ENCODE measurements at places on chromosomes 12 and 14.

DNA sequence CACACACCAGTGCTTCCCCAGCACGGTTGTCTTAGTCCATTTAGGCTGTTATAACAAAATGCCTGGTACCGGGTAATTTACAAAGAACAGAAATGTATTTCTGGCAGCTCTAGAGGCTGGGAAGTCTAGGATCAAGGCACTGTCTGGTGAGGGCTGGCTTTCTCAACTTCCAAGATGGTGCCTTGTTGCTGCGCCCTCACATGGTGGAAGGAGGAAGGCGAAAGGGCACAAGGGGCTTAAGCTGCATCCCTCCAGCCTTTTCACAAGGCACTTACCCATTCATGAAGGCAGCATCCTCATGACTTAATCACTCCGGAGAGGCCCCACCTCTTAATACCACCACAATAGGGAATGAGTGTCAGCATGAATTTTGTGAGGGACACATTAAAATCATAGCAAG, 155.5 kb downstream of the SLC15A5 start:
- DNase-seq = no peak

DNA sequence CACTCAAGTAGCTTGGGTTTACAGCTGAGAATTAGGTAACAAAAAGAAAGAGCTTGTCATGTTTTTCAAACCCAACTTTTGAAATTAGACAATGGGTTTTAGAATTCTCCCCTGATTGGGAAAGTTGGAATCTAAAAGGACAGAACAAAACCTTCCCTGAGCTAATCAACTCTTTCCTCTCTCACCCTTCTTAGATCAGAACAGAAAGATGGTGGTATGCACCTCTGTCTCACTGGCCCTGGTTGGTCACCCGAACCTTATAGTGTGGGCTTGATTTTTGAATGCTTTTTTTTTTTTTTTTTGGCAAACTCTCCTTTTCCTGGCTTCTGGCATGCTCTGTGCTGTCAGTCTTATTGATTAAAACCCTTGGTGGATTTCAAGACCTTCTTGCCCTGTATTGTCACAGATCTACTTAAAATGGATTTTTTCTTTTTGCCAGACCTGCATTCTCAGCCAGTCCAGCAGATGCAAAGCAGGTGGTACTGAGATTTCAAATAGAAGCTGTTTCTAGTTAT, 251.1 kb upstream of the RMST start:
- no peak for DNase-seq

GRCh38 chr12:47417121-47417520, 288.7 kb downstream of the RPAP3 start:
- DNase-seq = no peak

DNA sequence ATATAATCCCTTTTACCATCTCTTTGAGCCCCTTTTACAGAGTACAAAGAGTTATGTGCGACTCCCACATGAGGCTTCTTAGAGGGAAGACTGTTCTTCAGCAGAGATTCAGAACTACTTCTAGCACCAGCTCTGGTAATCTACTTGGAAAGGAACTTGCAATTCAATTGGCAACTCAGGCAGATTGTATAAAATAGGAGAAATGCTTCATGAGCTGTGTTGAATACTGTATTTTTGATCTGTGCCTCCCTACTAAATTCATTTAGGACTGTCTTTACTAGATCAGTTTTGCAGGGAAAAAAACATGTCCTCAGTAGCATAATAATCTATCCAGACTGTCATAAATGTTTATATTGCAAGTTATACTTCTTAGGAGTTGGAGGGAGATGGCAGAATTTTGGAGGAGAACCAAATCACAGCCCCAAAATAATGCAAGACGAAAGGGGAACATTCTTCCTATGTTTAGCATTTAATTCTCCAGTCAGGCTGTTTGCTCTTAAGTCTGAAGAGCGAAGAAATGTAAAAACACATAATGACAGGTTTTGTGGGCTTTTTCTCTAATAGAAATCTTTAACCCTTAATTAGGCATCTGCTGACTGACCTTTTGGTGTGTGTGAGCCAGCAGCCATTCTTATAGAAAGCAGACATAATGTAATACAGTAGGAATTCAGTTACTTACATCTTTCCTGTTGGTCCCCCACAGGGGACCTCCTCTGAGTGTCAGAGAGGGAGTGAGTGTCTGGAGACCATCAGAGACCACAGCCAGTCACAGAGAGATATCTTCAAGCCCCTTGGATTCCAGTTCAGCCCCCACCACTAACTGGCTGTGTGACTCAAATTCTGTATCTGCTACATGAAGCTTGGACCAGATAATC, 3.9 kb downstream of the ANO4 start:
- no peak for DNase-seq

DNA sequence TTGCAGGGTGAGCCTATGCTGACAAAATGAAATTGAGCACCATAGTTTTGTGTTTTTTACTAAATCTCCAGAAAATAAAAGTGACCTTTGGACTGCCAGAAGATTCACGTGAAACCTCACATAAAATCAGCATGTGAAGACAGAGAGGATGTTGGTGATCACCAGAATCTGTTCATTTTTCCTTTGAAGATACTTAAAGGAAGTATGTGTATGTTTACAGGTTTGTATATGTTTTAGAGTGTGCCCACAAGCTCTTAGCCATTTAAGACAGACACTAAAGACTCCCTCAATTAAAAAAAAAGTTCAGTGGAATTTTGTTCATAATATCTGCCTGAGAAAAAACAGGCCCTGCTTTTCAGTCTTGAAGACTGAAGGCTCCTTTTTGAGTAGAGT, 25.9 kb downstream of the DDX47 start:
- no peak for DNase-seq

GRCh38 chr14:71011479-71011878, 104.2 kb downstream of the PCNX1 start:
- no peak for DNase-seq

DNA sequence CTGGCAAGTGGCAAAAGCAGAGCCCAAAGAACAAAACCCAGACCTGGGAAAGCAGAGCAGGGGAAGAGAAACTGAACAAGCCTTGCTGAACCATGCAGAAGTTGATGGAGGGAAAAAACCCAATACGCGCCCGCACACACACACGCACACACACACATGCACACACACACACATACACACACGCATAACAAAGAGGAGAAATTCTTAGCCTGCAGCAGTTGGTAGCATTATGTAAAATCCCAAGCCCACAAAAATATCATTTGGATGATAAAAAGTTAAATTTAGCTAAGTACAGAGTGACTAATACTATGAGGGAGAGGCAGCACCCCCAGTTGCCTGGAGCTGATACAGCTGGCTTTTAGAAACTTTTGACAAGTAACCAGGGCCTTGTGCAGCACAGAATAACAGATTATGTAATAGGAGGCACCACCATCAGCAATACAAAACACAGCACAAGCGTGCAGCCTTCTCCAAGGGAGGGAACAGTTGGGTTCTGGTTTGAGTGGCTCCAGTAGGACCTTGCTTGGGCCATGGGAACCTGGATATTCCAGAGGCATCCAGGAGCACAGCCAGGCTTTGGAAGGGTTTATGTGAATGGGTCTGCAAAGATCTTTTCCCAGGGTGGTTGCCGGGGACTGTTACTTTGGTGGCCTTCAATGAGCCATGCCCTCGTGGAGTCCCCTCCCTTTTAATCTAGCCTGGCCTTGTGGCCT, 35.3 kb downstream of the PITPNM2 start:
- DNase-seq = no peak

DNA sequence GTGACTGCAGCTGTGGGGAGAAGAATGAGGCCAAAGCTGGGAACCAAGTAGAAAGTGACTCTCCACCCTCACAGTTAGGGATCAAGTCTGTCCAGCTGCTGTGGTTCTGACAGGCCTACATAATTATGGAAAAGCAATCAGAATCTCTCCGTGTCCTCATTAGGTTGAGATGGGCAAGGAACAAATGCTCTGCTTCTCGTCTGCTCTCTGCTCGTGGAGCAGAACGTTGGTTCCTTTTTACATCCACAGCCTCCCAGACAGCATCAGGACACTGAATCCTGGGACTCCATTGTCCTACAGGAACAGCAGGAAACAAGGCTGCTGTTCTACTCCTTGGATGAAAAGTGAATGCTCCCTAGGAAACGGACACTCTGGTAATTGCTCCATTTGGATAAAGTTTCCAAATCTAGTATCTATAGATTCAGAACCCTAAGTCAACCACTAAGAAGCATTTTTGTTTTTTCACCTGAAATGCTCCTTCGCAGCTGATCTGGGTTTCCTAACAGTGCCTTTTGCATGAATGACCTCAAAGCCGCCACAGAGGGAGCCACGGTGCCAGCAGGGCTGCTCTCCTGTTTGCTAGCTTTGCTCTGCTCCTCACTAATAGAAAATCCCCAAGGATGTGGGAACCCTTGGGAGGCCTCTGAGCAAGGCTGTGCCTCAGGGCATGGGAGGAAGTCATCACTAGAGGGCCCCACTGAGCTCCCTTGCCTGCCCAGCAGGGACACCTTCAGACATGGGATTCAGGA, 102.0 kb downstream of the EGLN3 start:
- no peak for DNase-seq

DNA sequence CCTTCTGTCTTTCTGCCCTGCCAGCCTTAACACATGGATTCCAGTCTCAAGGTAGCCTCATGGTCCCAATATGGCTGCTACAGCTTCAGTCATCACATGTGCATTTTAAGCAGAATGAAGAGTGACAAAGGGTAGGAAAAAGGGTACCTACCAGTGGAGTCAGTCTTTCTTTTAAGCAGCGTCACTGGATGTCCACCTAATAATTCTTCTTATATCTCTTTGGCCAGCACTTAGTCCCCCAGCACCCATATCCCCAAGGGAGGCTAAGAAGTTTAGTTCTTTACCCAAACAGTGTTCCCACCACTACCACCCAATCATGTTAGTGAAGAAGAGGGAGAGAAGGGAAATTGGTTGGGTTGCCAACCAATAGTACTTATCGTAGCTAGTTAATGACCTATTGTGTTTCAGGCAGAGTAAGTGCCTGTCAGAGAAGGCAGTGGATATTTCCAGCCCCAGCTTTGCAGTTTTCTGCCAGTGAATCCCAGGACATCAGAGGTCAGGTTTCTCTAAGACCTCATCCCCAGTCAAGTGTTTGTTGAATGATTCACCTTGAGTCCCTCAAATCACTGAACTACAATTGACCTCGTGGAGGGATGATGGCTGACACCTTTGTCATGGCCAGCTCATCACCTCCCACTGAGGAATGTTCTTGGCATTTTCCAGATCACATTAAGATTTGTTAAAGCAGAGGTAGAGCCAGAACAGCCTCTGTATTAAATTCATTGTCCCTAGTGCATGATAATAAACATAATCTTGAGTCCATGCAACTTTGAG, 250.9 kb upstream of the CRY1 start:
- DNase-seq = no peak

DNA sequence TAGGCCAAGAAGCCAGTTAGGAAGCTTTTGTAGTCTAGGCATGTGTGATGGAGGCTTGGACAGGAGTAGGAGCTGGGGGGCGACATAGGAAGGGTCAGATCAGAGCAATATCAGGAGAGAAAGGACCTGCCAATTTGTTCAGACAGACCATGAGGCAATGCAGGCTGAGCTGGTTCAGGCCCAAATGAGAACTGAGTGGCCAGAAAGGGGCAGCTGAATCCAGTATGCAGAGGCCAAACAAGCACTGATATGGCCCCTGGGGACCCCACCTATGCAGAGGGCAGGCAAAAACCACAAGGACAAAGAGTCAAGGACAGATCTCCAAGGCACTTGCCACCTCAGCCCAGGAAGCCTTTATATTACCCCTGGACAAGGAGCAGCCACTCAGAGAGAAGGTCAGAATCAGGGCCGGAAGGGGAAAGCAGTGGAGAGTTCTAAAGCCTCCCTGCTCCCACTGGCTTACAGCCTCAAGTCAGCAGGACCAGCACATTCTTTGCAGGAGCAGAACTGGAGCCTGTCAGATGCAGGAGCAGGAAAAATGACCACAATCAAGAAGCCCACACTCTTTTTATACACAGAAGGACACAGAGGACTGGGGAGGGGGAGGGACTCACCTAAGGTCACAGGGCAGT, 37.2 kb downstream of the CLMN start:
- DNase-seq = no peak

DNA sequence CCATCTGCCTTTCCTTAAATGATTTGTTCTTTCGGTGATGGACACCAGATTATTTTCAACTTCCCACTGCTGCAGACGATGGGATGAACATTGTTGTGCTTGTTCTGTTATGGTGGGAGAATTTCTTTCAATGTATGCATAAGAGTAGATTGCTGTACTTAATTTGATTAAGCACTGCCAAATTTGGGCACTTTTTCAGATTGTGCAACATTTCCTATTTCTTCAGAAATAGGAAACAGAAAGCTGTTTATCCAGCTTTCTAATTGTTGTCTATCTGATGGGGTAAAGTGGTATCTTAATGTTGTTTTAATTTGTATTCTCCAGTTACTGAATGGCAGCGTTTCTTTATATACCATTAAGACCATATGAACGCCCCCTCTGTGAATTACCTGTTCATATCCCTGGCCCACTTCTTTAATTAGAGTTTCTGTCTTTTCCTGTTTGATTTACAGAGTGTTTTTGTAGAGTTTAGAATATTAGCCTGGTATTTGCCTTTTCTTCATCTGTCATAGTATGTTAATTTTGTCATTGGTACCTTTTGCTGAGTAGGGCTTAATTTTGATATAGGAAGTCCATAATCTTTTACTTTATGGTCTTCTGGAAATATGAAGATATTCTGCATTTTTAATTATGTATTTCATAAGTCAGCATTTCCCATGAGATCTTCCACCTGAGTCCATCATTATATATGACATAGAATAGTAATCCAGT, 59.6 kb downstream of the DIP2B start:
- DNase-seq = no peak

GRCh38 chr14:97120611-97121031, 323.4 kb downstream of the VRK1 start:
- peak; percentile 23 for DNase-seq

DNA sequence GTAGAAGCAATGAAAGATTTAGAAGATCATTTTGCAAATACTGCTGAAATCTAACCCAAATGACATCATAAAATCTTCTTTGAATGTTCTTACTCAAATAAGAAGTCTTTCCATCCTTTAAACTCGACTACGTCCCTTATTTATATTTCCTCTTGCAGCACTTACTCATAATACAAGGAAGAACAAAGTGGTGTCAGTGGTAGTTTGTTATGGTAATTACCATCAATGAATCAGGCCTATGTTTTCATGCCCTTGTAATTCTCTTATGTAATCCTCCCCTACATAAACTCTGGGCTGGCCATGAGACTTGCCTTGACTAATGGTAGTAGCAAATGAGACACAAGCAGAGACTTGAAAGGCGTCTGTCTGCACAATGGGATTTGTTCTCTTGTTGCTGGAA, 17.0 kb downstream of the EEA1 start:
- DNase-seq = no peak

GRCh38 chr12:108151533-108152169, 22.6 kb downstream of the WSCD2 start:
- DNase-seq = no peak

DNA sequence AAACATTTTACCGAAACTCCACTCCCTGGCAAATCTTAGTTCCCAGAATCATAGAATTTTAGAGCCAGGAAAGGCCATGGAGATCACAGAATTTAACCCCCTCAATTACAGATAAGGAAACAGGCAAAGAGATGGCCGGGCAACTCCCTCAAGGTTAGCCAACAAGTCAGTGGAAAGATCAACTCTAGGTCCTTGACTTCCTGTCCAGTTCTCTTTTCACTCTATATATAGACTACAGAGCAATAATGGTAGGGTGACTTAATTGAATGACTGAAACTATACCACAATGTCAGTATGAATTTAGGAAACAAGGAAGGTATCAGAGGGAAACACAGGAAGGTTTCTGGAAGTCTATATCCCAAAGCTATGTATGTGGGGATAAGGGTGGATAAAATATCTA, 11.6 kb downstream of the OXA1L start:
- DNase-seq = no peak
